ENCODE measurements at places on chromosomes 3 and 15.

GRCh38 chr3:146543461-146544001 is 876 bp downstream of the PLSCR1 start:
- peak; percentile 58 for DNase-seq

- DNase-seq: no peak
Measured at GRCh38 chr3:161822291-161822690, 325.7 kb downstream of the OTOL1 start.

- no peak for DNase-seq
Measured at GRCh38 chr15:63930034-63930433, 96.3 kb upstream of the HERC1 start.

DNA sequence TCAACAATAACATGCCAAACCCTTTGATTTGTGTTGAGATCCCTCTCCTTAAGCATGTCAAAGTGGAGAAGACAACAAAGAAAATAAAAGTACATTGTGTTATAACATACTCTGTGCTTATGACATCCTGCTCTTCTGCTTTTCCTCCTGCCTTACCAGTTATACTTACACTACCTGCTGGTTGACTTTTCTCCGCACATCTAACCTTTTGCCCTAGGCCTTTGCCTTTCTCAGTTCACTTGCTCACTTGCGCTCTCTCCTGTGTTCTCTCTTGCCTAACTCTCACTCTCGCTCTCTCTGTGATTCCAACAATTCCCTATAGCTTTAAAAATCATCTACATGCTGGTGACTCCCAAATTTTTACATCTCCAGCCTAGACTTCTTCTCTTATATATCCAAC is 5.7 kb downstream of the DNAH12 start:
- DNase-seq: no peak

GRCh38 chr3:27521179-27521871 is 37.1 kb upstream of the SLC4A7 start:
- DNase-seq: no peak

GRCh38 chr3:146536681-146537080 is 7.7 kb downstream of the PLSCR1 start:
- peak; percentile 14 for DNase-seq

DNA sequence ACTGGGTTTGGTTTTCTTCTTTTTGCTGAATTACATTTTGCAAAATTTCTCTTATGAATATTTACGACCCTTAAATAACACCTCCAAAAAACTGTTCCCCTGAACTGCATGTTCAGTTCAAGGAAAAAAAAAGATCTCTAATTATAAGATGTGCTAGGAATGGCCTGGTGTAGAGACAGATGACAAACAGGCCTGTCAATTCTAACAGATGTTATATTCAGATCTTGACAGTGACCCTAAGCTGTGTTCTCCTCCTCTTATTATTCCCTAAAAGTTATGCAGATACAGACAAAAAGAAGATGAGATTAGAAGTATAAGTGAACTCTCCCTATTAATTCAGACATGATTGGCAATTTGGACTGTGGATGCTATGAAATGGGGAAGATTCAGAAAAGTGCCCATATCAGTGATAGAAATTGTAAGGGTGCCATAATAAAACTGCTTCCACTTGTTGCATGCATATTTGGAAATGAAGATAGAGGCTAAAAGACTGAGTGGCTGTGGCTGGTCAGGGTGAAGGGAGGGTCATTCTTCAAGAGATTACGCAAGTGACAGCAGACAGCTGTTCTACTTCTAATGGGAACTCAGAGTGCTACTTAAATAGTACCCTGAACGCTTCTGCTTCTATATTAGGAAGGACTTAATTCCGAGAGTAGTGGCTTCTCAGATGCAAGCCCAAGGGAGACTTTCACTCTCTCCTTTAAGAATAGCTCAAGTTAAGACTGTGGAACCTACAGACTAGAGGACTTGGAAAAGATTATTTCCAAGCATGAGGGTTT is 75.5 kb downstream of the ADAMTS9 start:
- no peak for DNase-seq

DNA sequence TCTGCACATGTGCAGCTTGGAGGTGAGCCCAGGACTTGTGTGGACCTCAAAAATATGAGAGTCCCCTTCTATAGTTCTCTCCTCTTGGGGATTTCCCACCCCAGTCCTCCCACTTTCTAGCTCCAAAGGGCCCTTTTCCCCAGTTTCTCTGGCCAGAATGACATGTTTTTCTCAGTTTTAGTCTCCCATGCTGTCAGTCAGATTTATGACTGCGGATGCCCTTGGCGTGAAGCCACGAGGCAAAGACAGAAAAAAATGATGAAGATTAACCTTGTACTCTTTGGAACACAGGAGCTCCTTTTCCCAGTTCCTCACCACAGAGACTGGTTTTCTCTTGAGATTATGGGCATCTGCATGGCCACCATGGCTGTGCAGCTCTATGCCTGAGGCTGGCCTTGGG is 72.0 kb upstream of the TTBK2 start:
- peak; percentile 33 for DNase-seq

DNA sequence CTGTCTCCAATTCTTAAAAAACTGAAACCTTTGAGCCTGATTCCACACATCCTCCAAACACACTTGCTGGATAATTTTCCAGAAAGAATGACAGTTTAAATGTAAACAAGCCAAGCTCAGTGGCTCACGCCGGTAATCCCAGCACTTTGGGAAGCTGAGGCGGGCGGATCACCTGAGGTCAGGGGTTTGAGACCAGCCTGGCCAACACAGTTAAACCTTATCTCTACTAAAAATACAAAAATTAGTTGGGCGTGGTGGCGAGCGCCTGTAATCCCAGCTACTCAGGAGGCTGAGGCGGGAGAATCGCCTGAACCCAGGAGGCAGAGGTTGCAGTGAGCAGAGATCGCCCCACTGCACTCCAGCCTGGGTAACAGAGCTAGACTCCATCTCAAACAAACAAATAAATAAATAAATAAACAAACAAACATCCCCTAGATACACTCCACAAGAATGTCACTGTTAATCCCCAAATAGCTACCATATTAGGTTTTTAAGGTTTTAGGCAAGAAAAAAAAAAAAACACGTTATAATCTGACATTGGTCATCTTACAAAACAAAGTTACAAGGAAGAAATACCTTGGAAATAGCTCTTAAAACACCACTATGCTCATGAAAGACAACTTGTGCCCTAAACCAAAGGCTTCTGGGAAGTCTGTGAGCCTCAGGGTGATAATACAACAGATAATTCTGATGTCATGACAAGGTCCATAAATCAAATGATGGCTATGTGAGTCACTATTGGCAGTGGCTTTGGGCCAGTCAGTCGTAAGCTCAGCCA is 13.2 kb downstream of the TNIK start:
- no peak for DNase-seq

GRCh38 chr3:66706890-66707289 is 206.1 kb upstream of the LRIG1 start:
- DNase-seq: no peak

- no peak for DNase-seq
Measured at GRCh38 chr3:183933160-183933559, 48.5 kb upstream of the PARL start.

GRCh38 chr3:14266361-14266760 is 87.7 kb downstream of the LSM3 start:
- DNase-seq: no peak

GRCh38 chr3:155110022-155110421 is 29.9 kb downstream of the MME start:
- DNase-seq: no peak

- DNase-seq: peak; percentile 96
Measured at GRCh38 chr3:147672436-147672835, 263.3 kb downstream of the ZIC1 start.

GRCh38 chr3:141407047-141407446 is 38.7 kb downstream of the ZBTB38 start:
- DNase-seq: no peak

DNA sequence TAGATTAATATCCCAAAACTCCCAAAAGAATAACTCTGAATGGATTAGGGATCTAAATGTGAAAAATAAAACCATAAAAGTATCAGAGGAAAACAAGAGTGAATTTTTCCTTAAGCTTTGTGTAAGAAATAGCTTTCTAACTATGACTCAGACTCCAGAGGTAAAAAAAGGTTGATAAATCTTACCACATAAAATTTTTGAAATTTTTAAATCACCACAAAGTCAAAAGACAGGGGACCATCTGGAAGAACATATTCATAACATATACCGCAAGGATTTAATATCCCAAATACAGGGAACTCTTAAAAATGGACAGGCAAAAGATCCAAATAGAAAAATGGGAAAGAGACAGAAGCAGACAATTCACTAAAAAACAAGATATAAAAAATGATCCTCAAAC is 145.0 kb downstream of the ARNT2 start:
- DNase-seq: no peak

- peak; percentile 41 for DNase-seq
Measured at GRCh38 chr15:79834495-79834894, 62.3 kb downstream of the MTHFS start.

DNA sequence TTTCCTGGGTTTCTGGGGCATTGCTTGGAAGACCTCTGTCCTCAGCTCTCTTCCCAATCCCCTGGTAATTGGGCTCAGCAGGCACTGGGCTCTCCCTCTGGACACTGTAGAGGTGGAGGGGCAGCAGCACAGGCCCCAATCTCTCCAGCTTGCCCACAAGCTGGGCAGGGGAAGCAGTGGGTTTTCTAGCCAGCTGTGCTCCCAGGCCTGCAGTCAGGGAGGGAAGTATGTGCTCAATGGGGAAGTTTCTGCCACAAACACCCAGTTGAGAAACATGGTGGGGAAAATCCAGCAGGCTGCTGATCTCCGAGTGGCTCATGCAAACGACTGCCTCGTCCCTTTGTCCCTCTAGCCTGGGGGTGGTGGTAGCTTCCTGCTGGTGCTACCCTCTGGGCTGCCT is 12.8 kb upstream of the RFT1 start:
- no peak for DNase-seq

- no peak for DNase-seq
Measured at GRCh38 chr15:92853222-92853621, 46.9 kb upstream of the CHD2 start.

DNA sequence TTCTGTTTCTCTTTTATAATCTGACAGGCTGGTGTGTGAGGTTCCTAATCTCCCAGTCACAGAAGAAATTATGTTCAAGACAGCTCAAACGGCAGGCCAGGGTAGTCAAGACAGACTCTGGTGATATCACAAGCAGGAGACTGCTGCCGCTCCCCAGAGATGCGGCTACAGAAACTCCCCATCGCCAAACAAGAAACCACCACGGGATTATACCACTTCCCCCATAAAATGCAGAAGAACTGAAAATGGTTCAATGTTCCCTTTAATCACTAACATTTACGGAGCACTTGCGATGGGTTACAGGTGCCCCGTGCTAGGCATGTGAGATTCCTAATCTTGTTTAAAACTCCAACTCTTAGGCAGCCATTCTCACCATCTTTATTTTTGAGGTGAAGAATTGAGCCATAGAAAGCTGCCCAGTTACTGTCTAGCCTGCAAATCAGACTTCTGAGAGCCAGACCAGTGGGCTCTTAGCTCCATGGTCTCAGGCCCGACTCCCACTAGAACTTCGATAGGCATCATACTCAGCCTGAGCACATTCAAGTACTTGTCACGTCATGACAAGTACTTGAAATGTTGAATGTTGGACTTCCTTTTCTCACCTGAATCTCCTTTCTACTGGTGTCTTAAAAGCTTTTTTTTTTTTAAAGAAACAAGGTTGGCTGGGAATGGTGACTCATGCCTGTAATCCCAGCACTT is 58.4 kb downstream of the TBC1D2B start:
- DNase-seq: no peak

DNA sequence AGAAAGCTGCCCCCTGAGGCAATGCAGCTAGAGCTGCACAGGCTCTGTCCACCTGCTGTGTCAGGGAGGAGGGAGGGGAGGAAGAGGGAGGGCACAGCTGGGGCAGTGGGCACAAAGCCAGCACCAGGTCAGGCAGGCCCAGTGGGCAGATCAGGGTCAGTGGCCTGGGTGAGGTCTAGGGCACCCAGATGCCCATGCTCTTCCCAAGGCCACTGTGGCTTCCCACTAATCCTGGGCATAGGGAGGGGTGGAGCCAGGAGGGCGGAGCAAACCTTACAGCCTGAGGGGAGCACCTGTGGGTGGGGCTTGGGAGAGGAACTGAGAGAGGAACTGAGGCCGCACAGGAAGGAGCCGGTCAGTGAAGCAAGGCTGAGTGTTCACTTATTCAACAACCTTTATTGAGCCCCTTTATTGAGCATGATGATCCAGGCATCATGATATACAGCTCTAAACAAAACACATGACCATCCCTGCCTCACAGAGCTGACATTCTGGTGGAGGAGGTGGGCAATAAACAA is 55.0 kb downstream of the RHCG start:
- DNase-seq: no peak

DNA sequence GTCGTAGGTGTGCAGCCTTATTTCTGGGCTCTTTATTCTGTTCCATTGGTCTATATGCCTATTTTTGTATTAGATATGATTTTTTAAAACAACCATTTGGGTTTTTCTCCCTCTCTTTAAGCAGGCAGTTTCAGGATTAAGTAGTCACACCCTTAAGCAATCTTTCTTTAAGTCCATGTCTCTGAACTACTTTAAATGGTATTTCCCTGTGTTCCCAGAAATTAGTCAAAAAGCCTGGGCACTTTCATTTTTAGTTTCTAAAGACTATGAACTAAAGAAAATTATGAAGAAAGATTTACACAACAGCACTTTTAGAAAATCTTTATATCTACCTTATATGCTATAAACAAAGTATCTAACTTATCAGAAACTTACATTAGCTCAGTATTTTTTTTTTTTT is 110.3 kb downstream of the FAIM start:
- no peak for DNase-seq

DNA sequence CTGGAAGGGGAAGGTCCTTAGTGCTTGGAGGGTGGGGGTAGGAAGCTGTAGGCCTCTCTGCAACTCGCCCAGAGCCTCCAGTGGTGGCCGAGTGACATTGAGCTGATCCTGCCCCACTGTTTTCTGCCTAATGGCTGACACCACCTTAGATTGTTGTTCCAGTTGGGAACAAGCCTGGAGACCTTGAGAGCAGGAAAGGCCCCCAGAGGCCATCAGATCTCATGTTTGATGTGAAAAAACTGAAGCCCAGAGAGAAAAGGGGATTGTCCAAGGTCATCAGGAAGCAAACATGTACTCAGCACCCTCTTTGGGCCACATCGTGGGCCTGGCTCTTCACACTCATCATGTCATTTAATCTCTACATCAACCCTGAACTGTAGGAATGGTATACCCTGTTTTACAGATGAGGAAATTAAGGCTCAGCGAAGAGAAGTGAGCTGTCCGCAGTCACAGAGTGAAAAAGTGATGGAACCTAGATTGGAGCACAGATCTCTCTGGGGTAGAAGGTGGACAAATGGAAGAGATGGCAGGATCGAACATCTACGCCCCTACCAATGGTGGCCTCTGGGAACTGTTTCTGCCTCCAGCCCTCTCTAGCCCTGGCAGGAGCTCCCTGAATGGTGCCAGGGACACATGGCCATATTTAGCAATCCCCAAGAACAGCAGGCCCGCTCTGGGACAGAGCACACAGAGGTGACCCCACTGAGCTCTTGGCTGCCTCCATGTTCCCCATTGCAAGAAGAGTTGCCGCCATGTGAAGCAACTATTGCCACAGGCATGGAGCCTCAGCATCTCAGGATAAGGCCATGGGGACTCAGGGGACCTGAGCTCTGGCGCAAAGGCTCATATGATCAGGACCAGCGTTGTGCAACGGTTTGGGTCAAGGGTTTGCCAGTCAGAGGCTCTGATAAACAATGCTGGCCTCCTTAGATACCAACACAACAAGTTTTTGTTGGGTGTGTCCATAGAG is 31.6 kb upstream of the TSEN2 start:
- no peak for DNase-seq
